ENCODE measurements at places on chromosomes 2 and 18.

GRCh38 chr2:216216951-216217903, 108.1 kb downstream of the XRCC5 start:
- no peak for DNase-seq

- no peak for DNase-seq
Measured at GRCh38 chr18:36255072-36255698, 42.3 kb upstream of the FHOD3 start.

- no peak for DNase-seq
Measured at GRCh38 chr18:35993013-35993412, 20.5 kb downstream of the RMP24 start.

DNA sequence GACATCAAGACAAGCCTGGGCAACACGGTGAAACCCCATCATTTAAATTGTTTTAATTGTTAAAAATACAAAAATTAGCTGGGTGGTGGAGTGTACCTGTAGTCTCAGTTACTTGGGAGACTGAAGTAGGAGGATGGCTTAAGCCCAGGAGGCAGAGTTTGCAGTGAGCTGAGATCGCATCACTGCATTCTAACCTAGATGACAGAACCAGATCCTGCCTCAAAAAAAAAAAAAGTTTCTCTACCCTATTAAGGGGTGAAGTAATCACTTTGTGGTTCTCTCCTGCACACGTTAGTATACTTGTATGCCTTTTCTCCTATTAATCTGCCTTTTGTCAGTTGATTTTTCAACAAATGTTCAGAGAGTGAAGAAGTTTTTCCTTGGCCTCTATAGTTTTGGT, 18.1 kb upstream of the PUM2 start:
- DNase-seq, result no peak

DNA sequence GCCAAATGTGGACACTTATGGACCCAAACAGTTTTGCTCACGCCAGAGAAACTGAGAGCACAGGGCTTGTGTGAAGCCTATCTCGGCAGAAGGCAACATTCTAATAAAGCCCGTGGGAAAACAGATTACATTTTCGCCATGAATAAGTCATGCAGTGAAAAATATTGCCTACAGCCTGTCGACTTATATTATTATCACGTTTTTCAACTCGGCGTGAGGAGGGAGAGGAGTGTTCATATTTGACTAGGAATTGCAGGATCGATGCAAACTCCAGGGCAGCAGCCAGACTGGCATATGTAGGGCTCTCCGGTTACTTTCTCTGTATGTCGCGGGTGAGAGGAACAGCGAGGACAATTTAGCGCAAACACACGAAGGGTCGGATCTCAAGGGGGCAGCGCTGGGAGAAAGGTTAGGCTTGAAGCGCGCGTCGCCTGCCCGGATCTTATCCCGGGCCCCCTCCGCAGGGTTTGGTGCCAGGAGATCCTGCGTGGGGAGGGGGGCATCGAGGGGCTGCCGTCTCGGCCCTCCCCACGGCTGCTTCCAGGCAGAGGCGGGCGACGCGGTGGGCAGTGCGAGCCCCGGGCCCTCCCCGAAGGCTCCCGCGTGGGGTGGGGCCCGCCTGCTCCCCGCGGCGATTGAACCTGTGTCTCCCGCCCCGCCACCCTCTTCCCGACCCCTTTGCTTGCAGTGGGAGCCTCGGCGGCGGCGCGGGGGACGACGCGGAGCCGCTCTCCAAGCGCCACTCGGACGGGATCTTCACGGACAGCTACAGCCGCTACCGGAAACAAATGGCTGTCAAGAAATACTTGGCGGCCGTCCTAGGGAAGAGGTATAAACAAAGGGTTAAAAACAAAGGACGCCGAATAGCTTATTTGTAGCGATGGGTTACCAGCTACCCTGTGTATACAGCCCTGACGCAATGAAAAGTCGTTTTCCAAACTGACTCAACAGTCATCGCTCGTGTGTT, 4.4 kb downstream of the ADCYAP1 start:
- DNase-seq, result no peak

Measured in stimulated activated CD4-positive, alpha-beta T cell treated with anti-CD3 and anti-CD28 coated beads, TNF-alpha, amount 100 ng/mL, for 4 hours (primary cell).